Stimulated activated CD4-positive, alpha-beta T cell treated with anti-CD3 and anti-CD28 coated beads, Interleukin-1b, Interleukin-23, amount 100 ng/mL, for 24 hours (primary cell): ENCODE measurements at places on chromosomes 2 and 18.

GRCh38 chr18:71598374-71598773 lies 945.8 kb downstream of the CBLN2 start:
- no peak for DNase-seq

DNA sequence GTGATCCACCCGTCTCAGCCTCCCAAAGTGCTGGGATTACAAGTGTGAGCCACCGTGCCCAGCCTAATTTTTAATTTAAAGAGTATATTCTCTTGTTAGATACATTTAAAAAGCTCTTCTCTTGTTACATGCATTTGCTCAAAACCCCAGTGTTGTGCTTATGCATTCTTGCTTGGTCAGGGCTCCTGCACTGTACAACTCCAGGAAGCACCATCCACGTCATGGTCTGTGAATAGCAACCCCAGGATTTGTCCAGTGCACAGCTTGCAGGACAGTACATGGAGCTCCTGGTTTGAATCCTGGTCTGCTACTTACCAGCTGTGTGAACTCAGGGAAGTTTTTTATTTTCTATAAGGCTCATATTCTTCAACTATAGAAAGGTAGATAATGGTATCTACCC lies 80.8 kb downstream of the MDH1 start:
- no peak for DNase-seq

DNA sequence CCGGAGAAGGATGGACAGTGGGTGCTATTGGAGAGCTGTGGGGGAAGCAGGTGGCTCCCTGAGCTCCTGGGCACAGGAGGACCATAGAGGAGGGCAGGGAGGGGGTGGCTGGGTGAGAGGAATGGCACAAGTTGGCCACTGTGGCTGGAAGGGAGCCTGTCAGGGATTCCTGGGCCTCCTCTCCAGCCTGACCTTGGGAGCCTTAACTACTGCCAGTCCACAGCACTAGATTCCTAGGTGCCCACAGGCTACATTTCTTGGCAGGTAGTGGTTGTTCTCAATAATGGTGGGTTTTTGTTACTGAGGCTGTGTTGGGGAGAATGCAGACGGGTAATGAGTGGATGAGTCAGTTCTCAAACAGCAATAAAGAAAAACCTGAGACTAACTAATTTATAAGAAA lies 26.0 kb downstream of the EFHD1 start:
- DNase-seq = no peak

DNA sequence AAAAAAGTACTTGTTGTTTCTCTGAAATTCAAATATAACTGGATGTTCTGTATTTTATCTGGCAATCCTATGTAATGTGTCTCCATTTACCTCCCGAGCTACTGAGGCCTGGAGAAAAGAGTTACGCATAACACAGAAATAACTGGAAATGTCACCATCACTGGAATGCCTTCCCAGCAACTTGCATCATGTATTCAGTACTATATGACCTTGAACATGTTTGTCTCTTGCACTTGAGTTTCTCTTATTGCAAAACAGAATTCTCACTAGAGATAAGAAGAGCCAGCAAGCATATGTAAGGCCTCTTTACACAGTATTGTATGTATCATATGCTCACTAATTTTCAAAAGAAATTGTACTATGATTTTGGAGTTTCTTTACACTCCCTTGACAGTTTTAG lies 99.6 kb upstream of the CTAGE1 start:
- no peak for DNase-seq

- no peak for DNase-seq
Measured at GRCh38 chr2:1793868-1794445, 49.6 kb upstream of the PXDN start.

GRCh38 chr18:53991805-53992204 lies 232.7 kb downstream of the MBD2 start:
- no peak for DNase-seq

DNA sequence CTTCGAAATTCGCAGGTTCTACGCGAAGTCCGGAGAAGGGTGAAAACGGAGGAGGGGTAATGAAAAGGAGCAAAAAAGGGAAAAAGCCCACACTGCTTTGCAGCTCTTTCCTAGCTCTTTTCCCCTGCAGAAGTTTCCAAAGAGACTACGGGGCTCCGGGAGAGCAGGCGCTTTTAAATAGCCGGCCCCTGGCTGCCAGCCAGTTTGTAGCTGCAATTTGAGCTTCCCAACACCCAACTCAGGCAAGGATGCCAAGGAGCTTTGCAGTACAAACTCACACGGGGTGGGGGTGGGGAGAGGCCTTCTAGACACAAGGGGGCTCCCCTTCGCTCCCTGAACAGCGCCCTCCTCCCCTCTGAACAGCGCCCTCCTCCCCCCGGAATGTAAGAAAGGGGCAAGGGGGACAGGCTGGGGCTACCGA lies at the start of gene IGFBP5:
TSS of gene IGFBP5 (minus strand) at position 149 of the 421 bp plus-strand sequence. CDS start 774 bp downstream, outside the sequence.
- DNase-seq = no peak

DNA sequence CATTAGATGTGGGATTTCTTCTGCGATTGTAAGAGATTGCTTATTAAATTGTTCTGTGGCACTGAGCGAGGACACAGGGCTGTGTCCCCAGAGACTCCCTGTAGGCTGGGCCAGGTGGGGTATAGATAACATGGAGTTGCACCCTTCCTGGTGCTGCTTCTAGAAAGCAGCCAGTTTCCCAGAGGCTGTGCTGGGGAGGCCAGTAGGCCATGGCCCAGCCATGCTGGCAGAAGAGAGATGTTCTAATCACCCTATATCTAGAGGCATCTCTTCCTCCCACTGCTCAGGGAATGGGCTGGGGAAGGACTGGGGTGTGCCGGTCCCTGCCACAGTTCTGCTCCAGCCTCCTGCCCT lies 66.9 kb downstream of the HS1BP3 start:
- no peak for DNase-seq

GRCh38 chr2:82182270-82182669 lies 1877.7 kb upstream of the LRRTM1 start:
- no peak for DNase-seq

GRCh38 chr2:157822533-157822932 lies 53.6 kb downstream of the ACVR1 start:
- DNase-seq = no peak

DNA sequence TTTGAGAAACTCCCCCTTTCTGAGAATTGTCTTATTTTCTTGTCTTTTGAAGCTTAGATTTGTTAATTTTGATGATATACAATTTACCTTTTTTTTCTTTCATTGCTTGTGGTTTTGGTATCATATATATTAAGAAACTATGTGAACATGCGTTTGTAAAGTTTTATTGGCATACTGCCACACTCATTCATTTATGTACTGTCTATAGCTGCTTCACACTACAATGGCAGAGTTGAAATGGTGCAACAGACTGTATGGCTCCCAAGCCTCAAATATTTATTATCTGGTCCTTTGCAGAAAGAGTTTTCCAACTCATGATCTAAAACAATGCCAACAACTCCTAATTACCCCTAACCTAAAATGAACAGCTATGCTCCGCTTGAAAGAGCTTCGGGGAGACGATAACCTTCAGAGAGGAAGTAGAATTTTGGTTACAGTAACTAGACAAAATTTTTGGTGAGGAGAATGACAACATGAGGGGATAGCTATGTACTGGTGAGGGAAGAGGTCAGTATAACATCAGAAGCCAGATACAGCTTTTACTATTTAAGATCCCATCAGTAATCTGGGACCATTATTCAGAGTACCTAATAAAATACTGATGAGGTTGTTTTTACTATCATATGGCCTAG lies 16.1 kb downstream of the PPP3R1 start:
- no peak for DNase-seq

- no peak for DNase-seq
Measured at GRCh38 chr2:63261137-63261621, 210.5 kb downstream of the OTX1 start.

DNA sequence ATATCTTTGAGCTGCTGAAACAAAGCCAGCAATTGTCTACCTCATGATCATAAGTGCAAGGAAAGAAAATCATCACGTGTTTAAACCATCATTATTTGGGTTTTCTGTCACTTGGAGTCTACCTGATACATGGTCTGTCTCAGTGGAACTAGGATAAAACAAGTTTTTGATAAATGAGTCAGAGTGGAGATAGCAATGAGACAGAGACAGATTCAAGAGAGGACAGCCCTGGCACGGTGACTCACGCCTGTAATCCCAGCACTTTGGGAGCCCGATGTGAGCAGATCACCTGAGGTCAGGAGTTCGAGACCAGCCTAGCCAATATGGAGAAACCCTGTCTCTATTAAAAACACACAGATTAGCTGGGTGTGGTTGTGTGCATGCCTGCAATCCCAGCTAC lies 93.8 kb downstream of the PMAIP1 start:
- DNase-seq = no peak

DNA sequence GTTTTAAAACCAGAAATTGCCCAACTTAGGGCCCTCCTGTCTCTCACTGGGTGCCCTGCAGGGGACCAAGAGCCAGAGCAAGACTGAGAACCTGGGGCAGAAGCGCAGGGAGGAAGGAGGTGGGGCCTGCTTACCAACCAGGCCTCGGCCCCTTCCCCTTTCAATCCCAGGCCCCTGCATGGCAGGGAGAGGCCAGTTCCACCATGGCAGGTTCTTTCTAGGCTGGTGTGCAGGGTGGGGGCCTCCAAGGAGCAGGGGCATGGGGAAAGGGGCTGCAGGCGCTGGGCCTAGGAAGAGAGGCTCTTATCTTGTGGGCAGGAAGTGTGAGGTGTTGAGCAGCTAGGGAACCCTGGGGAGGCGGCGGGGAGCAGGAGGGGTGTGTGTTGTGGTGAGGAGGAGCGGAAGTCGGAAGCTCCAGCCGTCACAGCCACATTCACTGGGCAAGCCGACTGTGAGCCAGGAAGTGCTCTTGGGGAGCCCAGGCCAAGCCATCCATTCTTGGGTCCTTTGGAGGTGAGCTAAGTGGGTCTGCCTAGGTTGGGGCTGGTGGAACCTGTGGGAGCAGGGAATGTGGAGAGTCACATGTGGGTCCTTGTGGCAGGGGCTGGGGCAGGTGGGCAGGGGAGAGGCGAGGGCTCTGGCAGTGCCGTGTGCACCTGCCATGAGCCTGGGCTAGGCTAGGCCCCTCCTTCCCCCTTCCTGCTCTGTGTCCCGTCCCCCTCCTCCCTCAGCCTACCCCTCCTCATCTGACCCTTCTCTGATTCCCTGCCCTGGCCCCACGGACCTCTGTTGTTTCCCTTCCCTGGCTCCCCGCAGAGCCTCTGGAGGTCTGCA lies at the start of gene PSD4:
TSS of gene PSD4 (plus strand) at position 430 of the 834 bp plus-strand sequence. CDS start 8,486 bp downstream, outside the sequence.
- DNase-seq = peak; percentile 47

DNA sequence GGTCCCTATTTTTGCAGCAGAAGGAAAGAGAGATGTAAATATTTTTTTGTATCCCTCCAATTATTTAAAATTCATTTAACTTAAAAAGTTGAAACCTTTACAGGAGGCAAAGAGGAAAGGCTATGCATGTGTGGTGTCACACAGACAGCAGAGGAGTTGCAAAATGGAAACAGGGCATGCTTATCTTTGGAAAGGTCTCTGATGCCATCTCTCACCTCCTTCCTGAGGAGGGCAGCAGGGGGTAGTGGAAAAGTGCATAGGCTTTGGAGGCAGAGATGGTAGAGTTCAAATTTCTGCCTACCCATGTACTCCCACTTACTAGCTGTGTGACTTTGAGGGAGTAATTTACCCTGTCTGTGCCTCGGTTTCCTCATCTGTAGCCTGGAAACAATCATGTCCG lies 99.6 kb upstream of the MCFD2 start:
- DNase-seq = no peak

DNA sequence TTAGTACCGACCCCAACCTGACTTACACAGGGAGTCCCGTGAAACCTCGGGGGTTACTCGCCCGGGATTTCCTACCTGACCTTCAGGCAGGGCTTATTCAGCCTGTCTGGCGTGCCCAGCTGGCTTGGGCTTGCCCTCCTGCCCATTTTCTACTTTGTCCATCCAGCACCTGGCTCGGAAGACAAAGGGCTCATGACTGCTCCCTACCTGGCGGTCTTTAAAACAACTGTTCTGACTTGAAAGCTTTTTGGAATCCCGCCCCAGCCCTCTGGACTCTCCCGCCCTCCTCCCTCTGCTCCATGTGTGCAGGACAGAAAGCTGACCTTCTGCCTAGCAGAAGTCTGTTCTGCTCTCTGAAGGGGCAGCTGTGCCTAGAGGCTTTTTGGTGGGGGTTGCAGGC lies 43.1 kb downstream of the ACKR3 start:
- no peak for DNase-seq

DNA sequence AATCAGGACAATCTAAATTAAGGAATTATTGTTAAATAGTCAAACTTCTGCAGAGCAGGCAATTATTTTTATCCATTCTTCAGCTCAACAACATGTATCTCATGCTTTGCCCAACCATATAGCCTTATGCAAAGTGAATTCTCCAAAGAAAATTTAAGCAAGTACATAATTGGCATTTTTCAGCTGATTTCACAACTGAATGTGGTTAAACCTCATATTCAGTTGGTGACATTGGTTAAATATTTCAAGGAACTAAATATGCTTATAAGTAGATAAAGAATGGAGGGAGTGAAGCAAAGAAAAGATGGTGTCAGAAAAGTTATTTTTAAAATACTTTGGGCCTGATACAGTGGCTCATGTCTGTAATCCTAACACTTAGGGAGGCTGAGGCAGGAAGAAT lies 816.2 kb downstream of the NRXN1 start:
- DNase-seq = no peak
